ENCODE measurements at places on chromosomes 5 and 9.
A peak's percentile ranks its signal among the peaks of the same experiment; 100 is the strongest.

GRCh38 chr5:176711883-176712282 is 64.6 kb downstream of the TSPAN17 start:
- no peak for DNase-seq

- no peak for DNase-seq
Observed at GRCh38 chr5:10666531-10667299, 94.3 kb downstream of the DAP start.

DNA sequence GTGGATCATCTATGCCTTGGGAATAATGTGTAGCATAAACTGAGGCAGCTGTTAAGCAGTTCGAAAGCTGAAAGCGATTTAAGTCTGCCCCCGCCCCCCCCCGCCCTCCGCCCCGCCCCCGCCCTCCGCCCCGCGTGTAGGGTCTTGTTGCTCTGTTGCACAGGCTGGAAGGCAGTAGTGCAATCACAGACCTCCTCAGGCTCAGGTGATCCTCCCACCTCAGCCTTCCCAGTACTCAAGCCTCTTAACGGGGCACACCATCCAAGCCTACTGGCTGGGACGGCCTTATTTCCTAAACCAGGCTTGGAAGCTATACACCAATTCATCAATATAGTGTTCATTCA is 945 bp downstream of the ANKDD1B start:
- DNase-seq: no peak

GRCh38 chr5:39076101-39076756 is 2.0 kb upstream of the RICTOR start:
- no peak for DNase-seq

DNA sequence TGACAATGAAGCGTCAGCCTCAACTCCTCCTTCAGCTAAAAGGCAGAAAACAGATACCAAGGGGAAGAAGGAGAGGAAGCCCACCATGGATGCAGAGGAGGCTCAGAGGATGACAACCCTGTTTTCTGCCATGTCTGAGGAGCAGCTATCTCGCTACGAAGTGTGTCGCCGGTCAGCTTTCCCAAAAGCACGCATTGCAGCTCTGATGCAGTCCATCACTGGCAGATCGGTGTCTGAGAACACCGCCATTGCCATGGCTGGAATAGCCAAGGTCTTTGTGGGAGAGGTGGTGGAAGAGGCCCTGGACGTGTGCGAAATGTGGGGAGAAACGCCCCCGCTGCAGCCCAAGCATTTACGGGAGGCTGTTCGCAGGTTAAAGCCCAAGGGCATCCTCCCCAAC is 968 bp downstream of the TAF11L11 start:
- DNase-seq: no peak

DNA sequence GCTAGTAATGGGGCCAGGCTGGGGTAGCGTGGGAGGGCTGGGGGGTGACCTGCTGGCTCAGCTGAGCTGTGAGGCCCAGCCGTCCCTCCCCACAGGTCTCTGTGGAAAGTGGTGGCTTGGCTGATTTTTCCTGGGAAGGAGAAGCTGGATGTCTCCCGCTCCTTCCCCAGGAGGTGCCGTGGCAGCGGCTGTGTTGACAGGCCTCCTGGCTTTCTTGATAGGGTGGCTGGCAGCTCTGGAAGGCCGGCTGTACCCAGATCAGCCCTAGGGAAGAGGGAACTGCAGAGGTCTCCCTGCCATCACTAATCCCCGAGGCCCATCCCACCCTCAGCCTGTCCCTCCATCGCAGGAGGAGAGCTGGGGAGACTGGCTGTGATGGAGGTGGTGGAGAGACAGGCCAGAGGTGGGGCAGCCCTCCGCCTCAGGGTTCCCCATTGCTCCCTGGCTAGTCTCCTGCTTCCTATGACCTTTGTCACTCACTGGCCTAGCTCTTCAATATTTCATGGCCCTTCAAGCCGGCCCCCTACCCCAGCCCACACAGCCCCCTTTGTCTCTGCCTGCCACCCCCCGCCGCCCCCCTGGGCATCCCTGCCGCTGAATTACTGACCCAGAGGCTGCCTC is 6.8 kb downstream of the CXXC5 start:
- no peak for DNase-seq

DNA sequence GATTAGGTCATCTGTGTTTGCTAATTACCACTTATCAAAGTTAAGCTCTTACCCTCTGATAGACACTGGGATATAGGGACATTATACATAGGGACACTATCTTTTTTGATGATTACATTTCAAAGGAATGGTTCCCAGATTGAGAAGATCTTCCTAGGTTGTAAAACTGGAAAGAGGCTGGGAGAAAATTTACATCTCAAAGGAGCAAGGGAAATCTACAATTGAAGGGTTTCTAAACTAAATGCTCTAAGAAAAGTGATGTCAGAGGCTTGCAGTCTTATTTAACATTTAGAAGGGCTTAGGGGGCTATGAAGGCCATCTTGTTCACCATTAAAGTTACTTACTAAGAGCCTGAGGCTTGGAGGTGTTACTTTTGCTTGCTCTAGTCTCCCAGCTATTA is 242.8 kb downstream of the PRR16 start:
- no peak for DNase-seq

- no peak for DNase-seq
Observed at GRCh38 chr9:13717322-13718054, 438.0 kb upstream of the MPDZ start.

DNA sequence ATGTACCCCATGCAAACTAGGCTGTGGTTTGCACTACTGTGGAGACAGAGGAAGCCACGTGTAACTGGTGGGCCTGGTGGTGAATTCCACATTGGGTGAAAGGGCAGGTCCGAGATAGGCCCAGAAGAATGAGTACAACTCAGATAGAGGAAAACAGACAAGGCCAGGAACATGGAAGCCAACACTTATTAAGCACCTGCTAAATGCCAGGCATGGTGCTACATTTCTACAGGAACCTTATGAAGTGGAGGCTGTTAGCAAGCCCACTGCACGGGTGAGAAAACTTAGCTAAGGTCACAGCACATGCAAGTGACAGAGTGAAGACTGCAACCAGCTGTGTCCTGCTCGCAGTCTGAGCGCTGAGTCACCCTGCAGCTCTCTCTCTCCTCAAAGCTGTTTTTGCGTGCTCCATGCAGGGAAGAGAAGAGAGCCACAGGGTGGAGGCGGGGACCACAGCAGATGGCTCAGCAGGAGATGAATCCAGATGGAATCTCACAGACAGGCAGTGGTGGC is 65.5 kb upstream of the SPTLC1 start:
- DNase-seq: peak; percentile 81

GRCh38 chr5:89123581-89123980 is 240.6 kb upstream of the MEF2C start:
- DNase-seq: no peak

GRCh38 chr9:13127131-13127530 is 152.4 kb downstream of the MPDZ start:
- DNase-seq: no peak

- peak; percentile 10 for DNase-seq
Observed at GRCh38 chr9:135090547-135090946, 3.1 kb downstream of the OLFM1 start.

DNA sequence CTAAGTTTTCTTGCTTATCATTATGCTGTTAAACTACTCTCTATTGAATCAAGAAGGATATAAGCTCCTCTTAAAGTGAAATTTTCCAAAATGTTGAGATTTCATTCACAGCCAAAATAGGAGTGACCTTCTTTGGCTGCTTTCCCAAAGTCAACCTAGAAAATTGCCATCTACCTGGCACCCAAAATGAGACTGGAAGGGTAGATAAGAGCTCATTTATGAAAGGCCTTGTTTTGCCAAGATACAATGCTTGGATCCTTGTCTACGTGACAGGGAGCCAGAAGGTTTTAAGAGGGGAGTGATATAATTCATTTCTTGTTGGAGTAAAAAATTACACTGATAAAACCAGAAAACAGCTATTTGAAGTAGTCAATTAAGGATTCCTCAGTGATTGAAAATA is 287.1 kb downstream of the IZUMO3 start:
- DNase-seq: no peak

GRCh38 chr5:80554646-80555045 is 15.4 kb downstream of the ANKRD34B start:
- no peak for DNase-seq

DNA sequence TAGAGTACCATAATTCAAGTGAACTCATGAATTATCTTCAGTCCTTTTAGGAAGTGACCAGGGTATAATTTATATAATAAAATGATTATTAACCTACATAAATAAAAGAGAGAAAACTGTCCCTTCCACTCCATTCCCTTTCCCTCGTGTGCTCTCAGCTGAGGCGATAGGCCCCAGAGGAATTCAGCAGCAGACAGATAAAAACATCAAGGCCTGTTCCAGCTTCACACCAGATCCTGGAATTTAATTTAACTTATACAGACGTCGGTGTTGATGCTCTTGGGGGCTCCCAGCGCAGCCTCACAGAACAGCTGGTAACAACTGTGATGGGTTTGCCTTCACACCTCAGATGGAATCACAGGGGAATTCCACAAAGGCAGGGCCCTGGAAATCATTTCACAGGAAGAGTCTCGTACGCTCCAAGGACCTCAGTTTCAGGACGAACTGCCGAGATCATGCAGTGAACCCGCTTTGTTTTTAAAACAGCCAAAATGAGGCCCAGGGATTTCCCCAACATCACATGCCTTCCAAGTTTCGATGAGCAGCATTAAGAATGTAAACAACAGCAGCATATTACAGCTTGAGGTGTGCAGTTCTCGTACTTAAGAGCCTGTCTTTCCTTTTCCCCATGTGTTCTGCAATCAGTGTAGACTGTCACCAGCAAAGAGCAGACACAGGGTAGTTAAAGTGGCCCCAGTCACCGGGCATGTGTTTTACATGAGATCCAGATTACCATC is 73.6 kb upstream of the ALDH1B1 start:
- no peak for DNase-seq

Data from suppressor macrophage (primary cell).